Cerebellar nuclear complex (tissue), 1 donor: ENCODE measurements at places on chromosomes 12 and 14.

DNA sequence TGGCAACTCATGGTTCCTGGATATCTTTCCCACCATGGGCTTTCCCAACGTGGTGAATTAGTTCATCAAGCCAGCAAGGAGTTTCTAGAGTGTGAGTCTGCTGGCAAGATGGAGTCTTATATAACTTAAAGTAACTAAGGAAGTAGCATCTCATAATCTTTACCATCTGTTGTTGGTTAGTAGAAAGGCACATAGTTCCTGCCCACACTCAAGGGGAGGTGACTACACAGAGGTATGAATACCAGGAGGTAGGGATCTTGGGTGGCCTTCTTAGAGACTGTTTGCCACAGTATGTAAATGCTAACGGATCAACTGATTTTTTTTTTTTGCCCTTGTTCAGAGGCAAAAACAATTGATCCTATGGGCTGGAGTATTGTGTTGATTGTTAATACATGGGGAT, 446.9 kb downstream of the ATP23 start:
- DNase-seq = no peak

DNA sequence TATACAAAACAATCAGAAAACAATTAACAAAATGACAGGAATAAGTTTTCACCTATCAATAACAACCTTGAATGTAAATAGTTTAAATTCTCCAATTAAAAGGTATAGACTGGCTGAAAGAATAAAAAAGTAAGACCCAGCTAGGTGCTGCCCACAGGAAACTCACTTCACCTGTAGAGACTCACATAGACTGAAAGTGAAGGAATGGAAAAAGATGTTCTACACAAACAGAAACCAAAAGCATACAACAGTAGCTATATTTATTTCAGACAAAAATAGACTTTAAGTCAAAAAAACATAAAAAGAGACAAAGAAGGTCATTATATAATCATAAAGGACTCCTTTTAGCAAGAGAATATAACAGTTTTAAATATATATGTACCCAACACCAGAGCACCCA, 152.4 kb upstream of the PWP1 start:
- DNase-seq = no peak

DNA sequence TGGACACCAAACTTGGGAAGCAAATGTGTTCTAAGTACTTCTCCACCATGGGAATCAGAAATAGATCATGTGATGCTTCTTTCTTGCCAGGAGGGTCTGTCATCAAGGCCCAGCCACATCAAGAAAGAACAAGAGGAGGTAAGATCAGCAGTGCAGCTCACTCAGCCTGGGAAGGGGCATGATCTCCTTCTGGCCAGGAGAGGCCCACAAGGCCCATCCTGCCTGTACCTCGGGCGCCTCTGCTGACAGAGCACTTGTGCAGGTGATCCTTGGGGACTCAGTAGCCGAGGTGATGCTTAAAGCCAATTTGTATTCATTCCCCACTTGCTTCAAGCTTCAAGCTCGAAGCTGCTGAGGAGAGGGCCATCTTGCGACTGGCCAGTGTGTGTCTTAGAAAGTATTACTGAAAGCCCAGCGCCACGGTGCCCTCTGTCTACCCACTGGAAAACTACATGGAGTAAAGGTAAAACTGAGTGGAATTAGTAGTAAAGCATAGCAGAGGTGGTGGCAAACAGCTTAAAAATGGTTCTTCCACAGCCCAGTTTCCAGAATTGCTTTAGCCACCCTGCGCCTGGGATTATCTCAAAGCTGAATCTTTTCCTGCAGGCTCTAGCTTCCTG, 26.2 kb downstream of the RTRAF start:
- DNase-seq = no peak

DNA sequence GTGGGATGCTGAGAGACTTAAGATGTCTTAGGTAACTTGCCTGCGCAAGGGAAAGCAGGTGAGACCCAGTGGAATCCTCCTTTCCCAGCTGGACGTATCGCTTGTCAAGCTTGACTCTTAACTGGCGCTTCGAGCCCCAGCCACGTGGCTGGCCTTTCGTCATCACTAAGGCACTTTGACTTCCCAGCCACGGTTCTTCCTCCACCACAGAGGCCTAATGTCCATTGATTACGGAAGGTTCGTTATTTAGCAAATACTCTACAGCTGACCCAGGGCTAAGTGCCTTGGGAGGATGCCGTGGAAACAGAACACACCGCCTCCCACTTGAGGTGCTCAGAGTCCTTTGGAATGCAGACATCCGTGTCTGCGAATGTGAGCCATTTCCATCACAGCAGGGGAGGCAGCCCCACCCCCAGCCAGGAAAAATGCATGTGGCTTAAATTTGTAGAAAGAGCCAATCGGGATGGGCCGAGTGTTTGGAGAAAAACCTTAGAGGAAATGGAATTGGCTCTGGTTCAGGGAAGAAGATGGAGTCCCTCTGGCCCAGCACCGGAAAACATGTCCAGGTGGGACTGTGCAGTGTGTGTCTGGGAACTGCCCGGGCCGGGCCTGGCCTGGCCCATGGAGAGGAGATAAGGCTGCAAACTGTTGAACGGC, 115.7 kb downstream of the PLXNC1 start:
- no peak for DNase-seq

DNA sequence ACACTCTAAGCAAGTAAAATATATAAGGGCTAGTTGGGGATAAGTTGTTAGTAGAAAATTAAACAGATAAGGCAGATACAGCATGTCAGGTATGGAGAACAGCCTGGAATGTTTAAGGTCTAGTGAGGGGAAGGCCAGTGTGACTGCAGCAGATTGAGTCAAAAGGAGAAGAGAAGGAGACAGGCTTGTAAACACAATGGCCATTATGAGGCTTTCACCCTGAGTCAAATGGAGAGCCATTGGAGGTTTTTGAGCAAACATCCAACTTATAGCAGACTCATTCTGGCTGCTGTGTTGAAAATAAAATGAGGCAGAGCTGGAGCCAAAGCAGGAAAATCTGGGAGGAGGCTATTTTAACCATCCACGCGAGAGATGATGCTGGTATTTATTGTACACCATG, 142.0 kb downstream of the DUSP6 start:
- DNase-seq = no peak

GRCh38 chr14:89753828-89754412, 200.6 kb downstream of the EFCAB11 start:
- DNase-seq = no peak

GRCh38 chr12:464484-465267, 4.9 kb downstream of the B4GALNT3 start:
- DNase-seq = no peak

- DNase-seq = peak; percentile 40
Observed at GRCh38 chr12:56634837-56635791, 5.0 kb upstream of the BAZ2A start.

DNA sequence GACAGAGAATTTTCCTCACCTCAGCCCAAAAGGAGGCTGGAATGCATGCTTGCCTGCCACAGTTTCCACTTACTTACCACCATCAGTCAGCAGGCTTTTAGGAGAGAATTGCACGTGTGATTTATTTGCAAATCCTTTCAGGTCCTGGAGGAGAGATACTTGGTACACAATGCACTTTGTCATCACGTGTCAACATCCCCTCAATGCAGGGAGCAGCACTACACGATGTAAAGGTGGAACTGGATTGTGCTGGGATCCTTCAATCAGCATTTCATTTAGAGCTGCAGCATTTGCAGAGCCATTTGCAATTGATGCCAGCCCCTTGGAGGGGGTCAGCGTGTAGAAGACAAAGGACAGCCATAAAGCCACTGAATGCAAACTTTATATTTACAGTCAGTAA, 218.1 kb downstream of the GLT1D1 start:
- DNase-seq = no peak

DNA sequence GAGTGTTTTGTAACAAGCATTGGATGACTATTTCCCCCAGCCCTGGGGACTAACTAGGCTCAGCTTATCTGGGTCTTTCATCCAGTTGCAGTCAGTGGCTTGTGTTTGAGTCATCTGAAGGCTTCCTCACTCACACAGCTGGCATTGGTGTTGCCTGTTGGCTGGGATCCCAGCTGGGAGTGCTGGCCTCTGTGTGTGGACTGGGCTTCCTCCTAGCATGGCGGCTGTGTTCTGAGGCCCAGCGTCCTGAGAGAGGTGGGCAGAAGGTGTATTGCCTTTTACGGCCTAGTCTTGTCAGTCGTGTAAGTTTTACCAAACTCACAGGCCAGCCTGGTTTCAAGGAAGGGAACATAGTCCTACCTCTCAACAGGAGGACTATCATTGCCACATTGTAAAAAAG, 28.3 kb upstream of the PPP2R5C start:
- no peak for DNase-seq

DNA sequence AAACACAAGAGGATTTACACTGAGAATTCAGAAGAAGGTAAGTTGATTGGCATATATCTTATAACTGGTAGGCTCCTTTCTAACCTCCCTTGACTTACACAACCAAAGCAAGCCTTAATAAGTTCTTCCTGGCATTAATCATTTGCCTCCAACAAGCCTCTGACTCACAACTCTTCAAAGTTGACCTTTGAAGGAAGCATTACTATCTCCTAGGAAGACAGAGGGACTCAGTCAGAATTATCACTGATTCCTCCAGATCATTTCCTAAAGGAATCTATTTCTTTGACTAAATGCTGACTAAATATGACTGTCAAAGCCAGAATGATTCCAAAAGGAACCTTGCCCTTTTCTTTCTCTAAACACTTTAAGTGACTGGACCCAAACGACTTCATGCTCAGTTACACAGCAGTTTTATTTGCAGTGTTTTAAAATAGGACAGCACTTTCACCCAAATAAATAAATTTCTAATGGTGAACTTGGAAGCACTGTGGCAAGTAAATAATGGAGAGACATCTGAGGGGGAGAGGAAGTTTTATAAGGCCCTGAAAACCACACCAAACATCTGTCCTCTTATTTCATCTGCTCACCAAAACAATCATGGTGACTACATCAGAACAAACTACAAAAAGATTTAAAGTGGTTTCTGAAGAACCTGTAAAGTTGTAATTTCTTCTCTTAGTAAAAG, 128.2 kb downstream of the KLHL28 start:
- DNase-seq = no peak

GRCh38 chr14:96747608-96748007, 49.6 kb upstream of the VRK1 start:
- no peak for DNase-seq

GRCh38 chr14:99201351-99202073, 70.5 kb downstream of the BCL11B start:
- no peak for DNase-seq

DNA sequence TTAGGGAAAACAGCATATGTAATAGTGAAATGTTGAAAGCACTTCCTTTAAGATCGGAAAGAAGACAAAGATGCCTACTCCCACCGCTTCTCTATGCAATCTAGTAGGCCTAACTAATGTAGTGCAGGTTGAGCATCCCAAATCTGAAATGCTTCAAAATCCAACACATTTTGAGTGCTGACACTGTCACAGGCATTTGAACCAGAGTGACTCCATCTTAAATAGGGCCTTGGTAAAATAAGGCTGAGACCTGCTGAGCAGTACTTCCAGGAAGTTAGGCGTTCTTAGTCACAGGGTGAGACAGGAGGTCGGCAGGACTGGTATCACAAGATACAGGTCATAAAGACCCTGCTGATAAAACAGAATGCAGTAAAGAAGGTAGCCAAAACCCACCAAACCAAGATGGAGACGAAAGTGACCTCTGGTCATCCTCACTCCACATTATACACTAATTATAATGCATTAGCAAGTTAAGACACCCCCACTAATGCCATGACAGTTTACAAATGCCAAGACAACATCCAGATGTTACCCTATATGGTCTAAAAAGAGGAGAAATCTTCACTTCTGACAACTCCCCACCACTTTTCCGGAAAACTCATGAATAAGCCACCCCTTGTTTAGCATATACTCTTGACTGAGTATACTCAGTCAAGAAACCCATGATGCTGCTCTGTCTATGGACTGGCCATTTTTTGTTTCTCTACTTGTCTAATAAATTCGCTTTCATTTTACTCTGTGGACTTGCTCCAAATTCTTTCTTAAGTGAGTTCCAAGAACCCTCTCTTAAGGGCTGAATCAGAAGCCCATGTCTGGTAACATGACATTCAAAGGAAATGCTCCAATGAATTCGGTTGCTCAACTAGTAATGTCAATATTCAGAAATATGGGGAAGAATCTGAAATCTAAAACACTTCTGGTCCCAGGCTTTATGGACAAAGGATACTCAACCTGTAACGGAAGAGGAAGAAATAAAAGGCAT, 47.1 kb upstream of the MTERF2 start:
- no peak for DNase-seq

GRCh38 chr14:94677747-94678146, 65.6 kb downstream of the SERPINA3 start:
- DNase-seq = no peak

- no peak for DNase-seq
Observed at GRCh38 chr12:53997204-53998109, 2.5 kb upstream of the HOXC9 start.

- no peak for DNase-seq
Observed at GRCh38 chr12:58895053-58895452, 25.3 kb downstream of the LRIG3 start.

GRCh38 chr12:67430708-67431335, 161.7 kb downstream of the CAND1 start:
- no peak for DNase-seq

- peak; percentile 16 for DNase-seq
Observed at GRCh38 chr12:123050331-123050831, 69.9 kb downstream of the ARL6IP4 start.

DNA sequence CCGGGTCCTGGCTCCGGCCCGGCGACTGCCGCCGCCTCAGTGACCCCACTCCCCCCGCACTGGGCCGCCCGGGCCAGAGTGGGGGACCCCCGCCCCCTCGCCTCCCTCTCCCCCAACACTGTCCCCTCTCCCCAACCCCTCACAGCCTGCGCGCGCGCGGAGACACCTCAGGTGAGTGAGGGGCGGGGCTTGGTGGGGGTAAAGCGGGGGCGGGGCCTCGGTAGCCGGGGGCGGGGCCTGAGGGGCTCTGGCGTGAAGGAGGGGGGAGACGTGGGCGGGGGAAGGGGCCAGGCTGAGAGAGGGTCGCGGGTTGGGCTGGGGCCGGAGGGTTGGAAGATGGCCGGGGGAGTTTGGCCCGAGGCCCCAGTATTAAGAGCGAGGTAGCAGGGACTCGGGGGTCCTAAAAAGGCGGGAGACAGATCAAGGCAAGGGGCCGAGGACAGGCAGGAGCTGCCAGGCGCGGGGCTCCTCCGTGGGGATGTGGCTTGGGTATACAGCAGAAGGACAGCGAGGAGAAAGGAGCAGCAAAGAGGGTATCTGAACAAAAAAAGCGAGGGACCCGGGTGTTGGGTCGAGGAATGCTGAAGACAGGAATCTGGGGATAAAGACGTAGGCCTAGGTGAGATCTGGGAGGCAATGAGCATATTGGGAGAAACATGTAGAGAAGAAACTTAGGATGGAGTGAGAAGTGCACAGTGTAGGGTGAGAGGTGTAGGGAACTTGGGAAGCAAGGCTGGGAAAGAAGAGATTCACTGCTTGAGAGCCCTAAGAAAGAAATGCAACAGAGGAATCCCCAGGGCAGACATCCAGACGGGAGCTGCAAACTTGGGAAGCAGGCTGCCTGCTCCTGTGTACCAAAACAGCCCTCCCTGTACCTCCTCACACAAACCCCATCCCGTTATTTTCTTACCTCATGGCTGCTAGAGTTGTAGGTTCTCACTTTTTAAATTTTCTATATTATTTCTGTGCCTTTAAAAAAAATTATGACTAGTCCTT, 10.8 kb downstream of the SUOX start:
- DNase-seq = peak; percentile 3
